ENCODE measurements at places on chromosomes 12 and 14.

- no peak for DNase-seq
Measured at GRCh38 chr14:72657214-72657921, 236.5 kb downstream of the DPF3 start.

GRCh38 chr12:111055181-111055880, 135.0 kb upstream of the MYL2 start:
- no peak for DNase-seq

- no peak for DNase-seq
Measured at GRCh38 chr12:82832096-82832495, 145.4 kb downstream of the TMTC2 start.

- DNase-seq: no peak
Measured at GRCh38 chr14:29671034-29671433, 256.6 kb downstream of the PRKD1 start.

DNA sequence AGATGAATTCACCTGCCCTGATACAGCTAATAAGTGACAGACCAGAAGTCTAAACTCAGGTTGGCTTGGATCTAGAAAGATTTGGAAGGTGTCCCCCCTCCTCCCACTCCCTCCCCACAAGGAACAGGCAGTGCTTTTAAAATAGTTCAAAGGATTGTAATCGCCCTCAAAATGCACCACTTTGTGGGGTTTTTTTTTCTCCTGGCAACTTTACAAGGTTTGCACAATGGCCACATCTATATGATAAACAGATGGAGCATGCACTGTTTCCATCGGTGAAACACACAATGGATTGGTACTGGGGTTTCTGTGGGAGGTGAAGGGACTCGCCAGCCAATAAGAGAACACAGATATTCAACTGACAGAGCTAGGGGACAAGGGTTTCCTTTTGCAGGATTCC, 137.4 kb downstream of the LLPH start:
- no peak for DNase-seq

- no peak for DNase-seq
Measured at GRCh38 chr12:54370171-54370730, 6.0 kb upstream of the GPR84 start.

DNA sequence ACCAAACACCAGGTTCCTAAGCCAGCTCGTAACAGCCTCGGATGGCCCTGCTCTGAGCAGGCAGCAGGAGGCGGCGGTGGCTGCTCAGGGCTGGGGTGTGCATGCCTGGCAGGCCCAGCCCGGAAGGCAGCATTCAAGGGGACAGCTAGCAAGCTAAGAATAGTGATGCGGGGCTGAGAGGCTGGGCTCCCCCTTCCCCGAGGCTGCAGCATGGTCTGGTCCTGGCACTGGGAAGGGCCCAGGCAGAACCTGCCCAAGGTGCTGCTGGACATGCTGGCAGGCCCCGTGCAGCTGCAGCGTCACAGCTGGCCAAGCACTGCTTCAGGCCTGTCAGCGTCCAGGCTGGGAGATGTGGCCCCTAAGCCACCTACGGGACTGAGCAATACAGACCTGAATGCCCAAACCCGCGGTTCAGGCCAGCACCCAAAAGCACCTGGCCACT, 26.4 kb upstream of the NUDT14 start:
- DNase-seq: no peak

- DNase-seq: no peak
Measured at GRCh38 chr12:50220363-50220995, 53.3 kb upstream of the CERS5 start.

GRCh38 chr12:26691234-26691970, 141.6 kb downstream of the ITPR2 start:
- DNase-seq: peak; percentile 7

DNA sequence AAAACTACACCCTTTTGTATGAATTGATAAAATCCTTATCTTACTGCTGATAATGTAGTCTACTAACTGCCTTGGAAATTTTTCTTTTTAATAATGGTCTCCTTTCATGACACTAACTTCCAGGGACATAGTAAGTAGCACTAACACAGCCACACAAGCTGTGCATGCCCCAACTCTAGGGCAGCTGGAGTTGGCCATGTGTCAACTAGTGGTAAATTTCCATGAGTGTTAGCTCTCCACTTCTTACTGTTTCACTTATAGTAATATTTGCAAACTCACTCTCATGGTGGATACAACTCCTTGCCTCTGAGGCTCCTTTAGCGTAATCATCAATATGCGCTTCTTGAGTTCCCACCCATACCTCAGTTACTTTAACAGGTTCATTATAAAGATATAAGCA, 38.0 kb downstream of the LGR5 start:
- DNase-seq: no peak

DNA sequence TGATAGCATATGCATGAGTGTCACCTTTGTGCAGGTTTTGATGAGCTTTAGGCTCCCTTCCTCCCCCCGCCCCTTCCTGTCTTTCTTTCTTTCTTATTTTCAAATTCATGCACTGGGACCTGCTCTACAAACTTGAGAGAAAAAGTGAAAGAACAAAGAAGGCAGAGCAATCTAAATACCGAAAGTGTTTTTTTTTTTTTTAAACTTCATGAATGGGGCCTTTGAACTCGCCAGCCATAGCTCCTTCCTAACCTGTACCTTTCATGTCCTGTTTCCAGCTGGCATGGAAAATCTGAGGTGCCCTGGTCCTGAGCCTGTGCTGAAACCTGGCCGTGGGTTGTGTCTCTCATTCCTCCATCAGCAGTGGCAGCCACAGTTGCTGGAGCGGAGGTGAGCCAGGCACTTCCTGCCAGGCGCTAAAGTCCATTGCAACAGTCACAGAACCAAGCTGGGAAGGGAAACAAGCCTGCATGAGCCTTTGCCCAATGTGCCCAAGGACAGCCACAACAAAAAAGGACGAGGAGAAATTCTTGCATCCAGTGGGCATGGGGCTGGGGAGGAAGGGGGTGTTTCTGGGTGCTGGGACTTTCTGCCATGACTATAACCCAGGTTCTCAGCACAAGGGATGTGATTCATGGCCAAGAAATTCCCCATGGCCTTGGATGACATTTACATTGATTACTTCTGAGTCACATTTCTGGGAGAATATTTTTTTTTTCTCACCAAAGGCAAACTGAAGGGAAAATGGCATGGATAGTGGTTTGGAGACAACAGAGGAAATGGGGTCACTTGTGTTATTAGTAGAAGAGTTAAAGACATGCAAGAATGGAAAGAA, 102.7 kb downstream of the TMEM30B start:
- no peak for DNase-seq
